Stimulated activated CD8-positive, alpha-beta memory T cell treated with anti-CD3 and anti-CD28 coated beads, Interleukin-15, amount 100 ng/mL, for 24 hours (primary cell): ENCODE measurements at places on chromosomes 2 and 18.

DNA sequence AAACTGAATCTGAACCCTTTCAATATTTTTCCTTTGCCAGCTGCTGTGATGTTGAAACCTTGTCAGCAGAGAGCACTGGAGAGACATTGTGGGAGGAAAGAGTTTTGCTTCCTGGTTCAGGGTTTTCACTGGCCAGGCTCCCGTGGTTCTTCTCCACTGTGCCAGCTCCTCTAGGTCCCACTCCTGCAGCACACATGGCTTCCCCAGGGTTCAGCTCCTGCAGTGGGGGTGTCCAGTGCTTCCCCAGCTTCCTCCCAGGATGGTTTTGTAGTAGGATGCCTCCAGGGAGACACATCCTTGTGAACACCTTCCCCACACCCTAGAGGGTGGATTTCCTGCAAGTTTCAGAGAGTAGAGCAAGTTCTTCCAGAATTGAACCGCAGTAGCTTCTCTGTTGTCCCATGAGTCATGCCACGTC is 24.0 kb upstream of the SULT1C3 start:
- DNase-seq, result no peak

- no peak for DNase-seq
Measured at GRCh38 chr18:31664101-31664500, 20.3 kb downstream of the B4GALT6 start.

- DNase-seq, result no peak
Measured at GRCh38 chr2:127683757-127684156, 8.4 kb upstream of the LIMS2 start.

- no peak for DNase-seq
Measured at GRCh38 chr2:144508172-144508851, 11.6 kb downstream of the ZEB2 start.

DNA sequence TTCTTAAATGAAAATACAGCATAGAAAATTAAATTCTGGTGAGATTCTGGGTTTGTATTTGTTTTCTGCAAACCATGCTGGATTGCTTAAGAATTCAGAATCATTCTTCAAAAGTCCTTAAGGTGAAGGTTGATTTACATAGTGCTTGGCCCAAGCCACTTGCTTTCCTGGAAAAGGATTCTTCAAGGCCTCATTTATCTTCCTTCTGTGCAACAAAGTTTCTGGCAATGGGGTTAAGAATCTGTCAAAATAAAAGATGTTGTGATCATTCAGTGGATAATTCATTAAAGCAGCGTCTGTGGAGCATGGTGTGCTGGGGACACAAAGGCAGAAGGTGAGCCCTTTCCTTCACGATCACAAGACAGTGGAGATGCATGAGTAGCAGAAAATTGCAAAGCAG is 351.9 kb downstream of the GALR1 start:
- DNase-seq, result no peak

- no peak for DNase-seq
Measured at GRCh38 chr18:27061488-27062095, 123.5 kb downstream of the CHST9 start.

DNA sequence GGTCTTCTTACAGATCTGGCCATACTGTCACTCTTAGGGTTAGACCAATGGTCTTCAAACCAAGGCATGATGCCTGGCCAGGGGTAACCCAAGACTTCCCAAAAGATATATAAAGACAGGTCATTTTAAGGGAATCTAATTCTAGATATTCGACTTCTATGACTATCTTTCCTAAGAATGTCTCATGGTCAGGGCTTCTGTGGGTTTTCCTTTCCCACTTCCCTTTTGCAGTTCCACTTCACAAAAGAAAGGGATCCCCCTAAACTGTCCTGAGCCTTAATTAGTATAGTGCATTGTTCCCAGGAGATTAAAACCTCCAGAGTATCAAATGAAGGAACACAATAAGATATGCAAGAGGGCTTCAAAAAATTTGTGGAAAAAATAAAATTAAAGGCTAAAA is 223.6 kb upstream of the SIX2 start:
- DNase-seq, result no peak

DNA sequence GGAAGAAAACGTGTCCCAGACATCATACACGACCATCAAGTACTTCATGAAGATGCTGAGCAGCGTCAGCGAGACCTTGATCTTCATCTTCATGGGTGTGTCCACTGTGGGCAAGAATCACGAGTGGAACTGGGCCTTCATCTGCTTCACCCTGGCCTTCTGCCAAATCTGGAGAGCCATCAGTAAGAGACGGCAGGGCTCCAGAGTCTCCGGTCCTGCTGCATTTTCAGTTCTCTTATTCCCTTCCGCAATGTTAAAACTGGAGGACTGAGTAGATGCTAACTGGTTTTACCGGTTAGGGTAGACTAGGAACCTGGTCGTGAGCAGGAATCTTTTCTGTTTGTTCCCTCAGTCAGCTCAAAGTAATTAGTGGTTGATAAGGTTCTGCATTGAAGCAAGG is 32.3 kb downstream of the SLC9A4 start:
- DNase-seq, result no peak

DNA sequence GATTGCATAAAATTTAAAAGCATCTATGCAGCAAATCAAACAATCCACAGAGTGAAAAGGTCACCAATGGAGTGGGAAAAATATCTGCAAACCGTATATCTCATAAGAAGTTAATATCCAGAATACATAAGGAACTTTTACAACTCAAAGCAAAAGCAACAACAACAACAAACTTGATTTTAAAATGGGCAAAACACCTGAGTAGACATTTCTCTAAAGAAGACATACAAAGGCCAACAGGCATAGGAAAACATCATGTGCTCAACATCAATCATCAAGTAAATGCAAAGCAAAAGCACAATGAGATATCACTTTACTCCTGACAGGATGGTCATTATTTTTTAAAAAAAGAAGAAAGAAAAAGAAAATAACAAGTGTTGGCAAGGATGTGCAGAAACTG is 38.1 kb downstream of the TMEM247 start:
- DNase-seq, result no peak

GRCh38 chr2:66849153-66849755 is 414.3 kb downstream of the MEIS1 start:
- DNase-seq, result no peak

DNA sequence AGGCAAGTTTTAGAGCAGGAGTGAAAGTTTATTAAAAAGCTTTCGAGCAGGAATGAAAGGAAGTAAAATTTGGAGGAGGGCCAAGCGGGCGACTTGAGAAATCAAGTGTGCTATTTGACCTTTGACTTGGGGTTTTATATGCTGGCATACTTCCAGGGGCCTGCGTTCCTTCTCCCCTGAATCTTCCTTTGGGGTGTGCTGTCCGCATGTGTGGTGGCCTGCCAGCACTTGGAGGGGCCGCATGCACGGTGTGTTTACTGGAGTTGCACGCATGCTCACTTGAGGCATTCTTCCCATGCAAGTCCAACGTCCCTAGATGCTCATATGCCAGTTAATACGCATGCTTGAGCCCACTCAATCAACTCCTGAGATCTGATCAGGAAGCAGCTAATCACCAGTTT is 78.3 kb upstream of the MAP4K4 start:
- no peak for DNase-seq

DNA sequence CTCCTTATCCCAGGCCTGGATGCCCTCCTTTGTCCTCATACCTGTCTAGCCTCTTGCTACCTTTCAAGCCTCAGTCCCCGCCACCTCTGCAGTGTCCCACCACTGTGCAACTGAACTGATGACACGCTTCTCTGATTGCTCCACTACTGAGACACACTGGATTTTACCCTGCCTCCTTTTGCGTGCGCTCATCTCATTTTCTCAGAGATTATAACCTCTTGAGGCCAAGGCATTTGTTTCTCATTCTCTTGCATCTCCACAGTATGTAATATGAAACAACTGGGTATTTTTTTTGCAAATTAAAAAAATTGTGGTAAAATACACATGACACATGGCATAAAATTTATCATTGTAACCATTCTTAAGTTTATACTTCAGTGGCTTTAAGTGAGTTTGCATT is 95.4 kb downstream of the PRKCE start:
- no peak for DNase-seq

GRCh38 chr18:33269223-33269622 is 171.3 kb downstream of the CCDC178 start:
- no peak for DNase-seq

DNA sequence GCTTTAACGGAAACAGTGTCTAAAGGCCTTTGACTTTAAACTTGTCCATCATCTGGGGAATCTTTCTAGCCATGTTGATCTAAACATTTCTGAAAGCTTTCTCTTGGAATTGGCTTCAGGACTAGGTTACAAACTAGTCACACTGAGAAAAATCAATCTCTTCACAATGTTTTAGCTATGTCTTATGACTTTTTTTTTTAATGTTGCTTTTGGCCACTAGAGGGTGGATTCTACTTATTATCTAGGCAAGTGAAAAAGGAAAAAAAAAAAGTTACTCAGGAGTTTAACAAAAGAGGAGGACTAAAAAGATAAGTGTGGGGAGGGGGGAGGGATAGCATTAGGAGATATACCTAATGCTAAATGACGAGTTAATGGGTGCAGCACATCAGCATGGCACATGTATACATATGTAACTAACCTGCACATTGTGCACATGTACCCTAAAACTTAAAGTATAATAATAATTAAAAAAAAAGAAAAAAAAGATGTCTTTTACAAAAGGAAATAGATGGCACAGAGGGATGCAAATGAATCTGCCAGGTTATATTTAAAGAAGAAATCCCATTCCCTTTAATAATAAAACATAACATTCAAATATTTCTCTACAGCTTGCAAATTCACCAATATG is 160.4 kb upstream of the PID1 start:
- DNase-seq, result no peak

DNA sequence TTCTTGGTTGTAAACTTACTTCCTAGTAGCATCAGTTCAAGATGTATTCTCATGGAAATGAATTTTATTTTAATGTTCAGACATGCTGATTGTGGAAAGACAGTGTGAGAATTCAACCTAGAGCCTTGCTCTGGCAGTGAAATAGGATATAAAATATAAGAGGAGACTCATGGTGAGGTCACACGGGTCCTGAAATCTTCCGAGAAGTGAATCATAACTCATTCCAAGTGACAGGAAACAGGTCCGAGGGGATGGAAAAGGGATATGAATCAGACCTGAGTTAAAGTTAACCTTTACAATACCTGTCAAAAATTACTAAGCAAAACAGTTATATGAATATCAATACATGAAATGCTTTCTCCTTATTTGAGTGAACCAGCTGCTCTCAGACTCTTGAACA is 185.2 kb upstream of the LRRTM1 start:
- no peak for DNase-seq

DNA sequence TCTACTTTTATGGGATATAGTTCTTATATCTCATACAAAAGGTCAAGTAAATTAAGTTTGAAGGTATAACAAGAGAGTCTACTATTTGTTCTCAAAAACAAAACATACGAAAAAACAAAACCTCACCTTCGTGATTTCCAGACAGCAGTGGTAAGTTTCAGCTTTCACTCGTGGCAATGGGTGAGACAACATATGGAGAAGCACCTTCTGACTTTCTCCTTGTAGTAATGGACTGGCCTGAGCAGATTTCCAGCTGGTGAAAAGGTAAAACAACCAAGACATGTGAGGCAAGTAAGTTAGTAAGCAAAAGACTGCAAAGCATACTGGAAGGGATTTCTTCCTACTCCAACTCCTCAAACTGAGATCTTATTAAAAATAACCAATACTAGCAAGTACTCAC is 39.6 kb downstream of the RTTN start:
- DNase-seq, result no peak

GRCh38 chr2:66771359-66771976 is 336.5 kb downstream of the MEIS1 start:
- DNase-seq, result no peak

- no peak for DNase-seq
Measured at GRCh38 chr2:188870289-188870688, 103.9 kb upstream of the COL3A1 start.

- DNase-seq, result no peak
Measured at GRCh38 chr2:213696442-213696841, 412.2 kb downstream of the SPAG16 start.

GRCh38 chr2:211833582-211834279 is 704.9 kb downstream of the ERBB4 start:
- DNase-seq, result no peak

- no peak for DNase-seq
Measured at GRCh38 chr2:218295029-218295428, 2.7 kb upstream of the TMBIM1 start.

DNA sequence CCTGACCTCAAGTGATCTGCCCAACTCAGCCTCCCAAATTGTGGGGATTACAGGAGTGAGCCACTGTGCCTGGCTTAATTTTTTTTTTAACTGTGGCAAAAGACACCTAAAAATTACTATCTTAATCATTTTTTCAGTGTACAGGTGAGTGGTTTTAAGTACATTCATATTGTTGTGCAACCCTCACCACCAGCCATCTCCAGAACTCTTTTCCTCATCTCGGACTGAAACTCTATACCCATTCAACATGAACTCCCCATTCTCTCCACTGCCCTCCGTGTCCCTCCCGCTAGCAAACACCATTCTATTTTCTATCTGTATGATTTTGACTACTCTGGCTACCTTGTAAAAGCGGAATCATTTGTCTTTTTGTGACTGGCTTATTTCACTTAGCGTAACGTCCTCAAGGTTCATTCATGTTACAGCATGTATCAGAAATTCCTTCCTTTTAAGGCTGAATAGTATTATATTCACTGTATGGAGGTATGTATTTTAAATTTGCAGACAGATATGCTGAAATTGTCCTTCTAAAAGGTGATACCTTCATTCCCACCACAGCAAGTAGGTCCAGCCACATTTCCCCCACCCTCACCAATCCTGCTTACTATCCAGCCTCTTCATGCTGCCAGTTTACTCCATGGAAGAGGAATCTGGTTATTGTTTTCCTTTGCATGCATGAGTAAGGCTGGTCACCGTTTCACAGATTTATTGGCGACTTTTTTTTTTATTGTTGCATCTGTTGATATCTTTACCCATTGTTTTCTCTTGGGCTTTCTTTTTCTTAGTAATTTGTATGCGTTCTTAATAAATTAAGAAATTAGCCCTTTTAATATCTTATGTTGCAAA is 40.6 kb upstream of the ANXA4 start:
- DNase-seq, result no peak

- DNase-seq, result no peak
Measured at GRCh38 chr2:238513346-238513745, 86.6 kb downstream of the ASB1 start.

DNA sequence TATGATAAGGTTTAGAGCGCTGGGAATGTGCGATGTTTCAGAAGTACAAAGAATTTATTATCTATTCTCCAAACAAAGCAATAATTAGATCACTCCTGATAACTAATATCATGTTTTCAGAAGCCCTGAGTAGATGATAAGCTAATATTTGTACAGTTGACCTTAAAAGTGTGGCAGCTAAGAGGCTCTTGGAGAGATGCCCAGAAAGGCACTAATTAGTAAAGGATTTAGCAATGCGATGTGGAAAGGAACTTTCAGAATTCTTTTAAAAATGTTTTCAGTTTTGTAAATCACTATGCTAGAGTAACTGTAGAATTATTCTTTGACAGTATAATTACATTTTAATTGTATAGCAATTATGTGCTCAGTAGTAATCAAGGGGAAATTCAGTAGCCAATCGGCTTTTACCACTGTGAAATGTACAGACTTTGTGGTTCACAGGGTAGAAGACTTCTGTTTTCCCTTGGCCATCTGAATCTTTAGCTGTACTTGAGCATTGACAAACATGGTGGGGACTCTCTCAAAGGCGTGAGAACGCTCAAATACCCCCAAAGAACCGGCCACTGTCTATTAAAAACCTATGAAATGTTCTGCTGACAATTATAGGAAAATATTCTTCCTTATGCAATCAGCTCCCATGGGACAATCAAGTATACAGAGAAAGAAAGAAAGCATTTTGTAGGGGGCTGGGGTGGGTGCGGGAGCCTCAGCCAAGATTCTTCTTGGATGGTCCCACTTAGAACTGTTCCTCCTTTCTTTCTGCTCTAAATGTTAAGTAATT is 262.8 kb upstream of the AGAP1 start:
- no peak for DNase-seq

GRCh38 chr2:178844269-178844668 is 37.0 kb upstream of the TTN start:
- DNase-seq, result no peak
